ENCODE measurements at places on chromosomes 11 and 22.
A peak's percentile ranks its signal among the peaks of the same experiment; 100 is the strongest.

GRCh38 chr11:88250566-88251242 is 75.5 kb upstream of the RAB38 start:
- no peak for DNase-seq

- DNase-seq = no peak
Measured at GRCh38 chr11:48081151-48082010, 101.0 kb downstream of the PTPRJ start.

GRCh38 chr11:12433571-12434324 is 56.4 kb downstream of the PARVA start:
- no peak for DNase-seq

DNA sequence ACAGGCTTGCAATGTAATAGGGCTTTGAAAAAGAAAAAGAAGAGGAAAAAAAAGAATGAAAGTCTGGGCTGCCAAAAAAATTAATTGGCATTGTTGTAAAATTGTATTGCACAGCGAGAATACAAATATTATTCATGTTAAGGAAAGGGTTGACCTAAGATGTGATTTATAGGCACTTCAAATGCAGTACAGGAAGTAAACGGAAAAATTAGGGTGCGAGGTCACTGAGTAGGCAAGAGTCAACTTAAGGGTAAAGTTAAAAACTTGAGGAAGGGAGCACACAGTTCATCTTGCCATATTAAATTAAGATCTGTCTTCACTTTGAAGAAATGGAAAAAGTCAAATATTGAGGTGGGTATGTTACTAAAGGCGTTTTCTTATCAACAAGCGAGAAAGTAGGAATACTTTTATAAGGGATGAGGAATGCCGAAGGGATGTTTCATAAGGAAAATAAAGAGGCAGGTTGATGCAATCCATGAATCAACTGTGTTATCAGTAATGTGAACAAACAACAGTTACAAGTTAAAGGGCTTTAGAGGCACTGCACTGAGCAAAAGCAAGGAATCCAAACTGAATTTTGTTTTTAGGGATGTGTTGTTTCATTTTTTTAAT is 123.0 kb downstream of the WT1 start:
- no peak for DNase-seq

DNA sequence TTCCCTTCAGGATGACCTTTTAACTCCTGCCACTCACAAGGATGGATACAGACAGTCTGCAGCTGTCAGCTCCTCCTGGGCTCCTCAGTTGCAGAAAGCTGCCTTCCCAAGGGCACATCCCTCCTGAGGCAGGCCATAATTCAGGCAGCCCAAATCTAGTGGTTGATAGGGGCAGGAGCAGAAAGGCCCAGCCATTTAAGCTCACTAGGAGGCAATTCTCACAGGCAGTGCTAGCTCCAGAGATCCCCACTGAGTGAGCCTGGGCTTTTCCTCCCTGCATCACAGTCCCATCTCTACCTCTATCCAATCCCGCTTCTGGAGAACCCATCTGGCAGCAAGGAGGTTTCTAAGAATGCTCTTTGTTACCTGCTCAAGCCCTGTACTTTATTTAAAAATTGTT is 200.6 kb downstream of the ARHGAP42 start:
- no peak for DNase-seq

- DNase-seq = peak; percentile 21
Measured at GRCh38 chr22:32080904-32081303, 37.8 kb downstream of the SLC5A1 start.

DNA sequence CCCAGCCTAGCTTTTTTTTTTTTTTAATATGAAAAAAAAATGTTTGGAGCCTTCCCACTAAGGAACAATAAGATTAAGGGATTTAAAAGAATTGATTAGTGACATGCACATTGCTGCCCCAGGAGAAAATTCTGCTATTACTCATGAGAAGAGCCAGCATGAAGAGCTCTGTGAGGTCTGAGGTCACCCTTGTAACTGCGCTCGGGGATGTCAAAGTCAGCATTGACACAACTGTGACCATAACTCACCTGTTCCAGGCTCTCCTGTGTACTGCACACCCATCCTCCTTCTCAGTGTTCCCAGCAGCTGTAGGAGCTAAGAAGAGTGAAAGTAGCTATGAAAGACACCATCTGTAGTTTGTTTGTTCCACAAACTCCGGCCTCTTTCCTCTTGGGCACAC is 109.8 kb upstream of the FGF3 start:
- no peak for DNase-seq

- DNase-seq = peak; percentile 17
Measured at GRCh38 chr11:36149538-36150242, 139.5 kb downstream of the COMMD9 start.

- DNase-seq = peak; percentile 24
Measured at GRCh38 chr11:102666331-102666957, 39.1 kb downstream of the MMP27 start.

DNA sequence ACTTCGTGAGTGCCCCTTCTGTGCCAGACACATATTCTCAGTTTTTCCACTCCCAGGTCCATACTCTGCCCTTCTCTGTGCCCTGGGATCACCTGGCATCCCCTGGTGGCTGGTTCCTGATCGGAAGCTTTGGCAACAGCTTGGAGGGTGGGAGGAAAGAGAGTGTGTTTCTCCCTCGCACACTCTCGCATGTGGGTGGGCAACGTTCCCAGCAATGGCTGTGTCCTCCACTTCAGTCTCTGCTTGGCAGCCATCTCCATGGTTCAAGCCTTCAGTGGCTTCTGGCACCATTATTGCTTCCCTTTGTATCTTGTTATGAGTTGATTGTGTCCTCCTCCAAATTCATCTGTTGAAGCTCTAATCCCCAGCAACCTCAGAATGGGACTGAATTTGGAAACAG is 342.7 kb upstream of the SYN3 start:
- DNase-seq = no peak

GRCh38 chr11:128796270-128796669 is 70.8 kb downstream of the KCNJ1 start:
- DNase-seq = no peak

DNA sequence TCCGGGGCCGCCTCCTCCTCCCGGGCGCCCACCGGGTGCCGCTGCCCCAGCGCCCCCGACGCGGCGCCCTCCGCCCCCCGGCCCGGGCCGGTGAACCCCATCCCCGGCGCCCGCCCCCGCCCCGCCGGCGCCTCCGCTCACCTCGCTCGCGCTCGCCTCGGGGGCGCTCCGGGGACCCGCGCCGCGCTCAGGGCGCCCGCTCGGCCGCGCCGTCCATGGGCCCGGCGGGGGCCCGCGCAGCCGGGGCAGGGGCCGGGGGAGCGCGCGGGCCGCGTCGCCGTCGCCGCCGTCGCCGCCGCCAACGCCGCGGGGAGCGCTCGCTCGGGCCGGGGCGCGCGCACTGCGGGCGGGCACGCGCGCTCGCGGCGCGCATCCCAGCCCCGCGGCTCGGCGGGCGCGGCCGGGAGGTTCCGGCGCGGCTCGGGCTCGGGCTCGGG is 293 bp downstream of the DUSP8 start:
- no peak for DNase-seq

- no peak for DNase-seq
Measured at GRCh38 chr22:40022536-40023240, 27.9 kb downstream of the FAM83F start.

- no peak for DNase-seq
Measured at GRCh38 chr11:78424334-78425270, 7.0 kb upstream of the GAB2 start.

DNA sequence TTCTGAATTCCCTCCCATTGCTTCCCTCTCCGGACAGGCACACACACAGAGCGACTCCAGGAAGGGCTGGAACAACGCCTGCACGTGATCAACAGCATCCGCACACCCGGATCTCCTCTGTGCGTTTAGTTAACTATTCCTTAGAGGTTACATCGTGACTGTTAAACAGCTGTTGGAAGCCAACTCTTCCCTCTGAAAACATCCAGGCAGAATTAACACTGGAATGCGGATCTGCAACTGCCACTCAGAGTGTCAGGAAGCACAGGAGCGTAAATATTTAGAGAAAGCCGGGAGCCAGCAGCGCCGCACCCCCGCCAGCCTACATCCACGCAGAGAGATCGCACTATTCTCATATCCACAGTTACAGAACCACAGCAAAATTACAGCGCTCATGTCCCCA is 46.2 kb downstream of the SHANK2 start:
- no peak for DNase-seq

GRCh38 chr22:48968201-48968959 is 859.3 kb downstream of the BRD1 start:
- DNase-seq = peak; percentile 39

DNA sequence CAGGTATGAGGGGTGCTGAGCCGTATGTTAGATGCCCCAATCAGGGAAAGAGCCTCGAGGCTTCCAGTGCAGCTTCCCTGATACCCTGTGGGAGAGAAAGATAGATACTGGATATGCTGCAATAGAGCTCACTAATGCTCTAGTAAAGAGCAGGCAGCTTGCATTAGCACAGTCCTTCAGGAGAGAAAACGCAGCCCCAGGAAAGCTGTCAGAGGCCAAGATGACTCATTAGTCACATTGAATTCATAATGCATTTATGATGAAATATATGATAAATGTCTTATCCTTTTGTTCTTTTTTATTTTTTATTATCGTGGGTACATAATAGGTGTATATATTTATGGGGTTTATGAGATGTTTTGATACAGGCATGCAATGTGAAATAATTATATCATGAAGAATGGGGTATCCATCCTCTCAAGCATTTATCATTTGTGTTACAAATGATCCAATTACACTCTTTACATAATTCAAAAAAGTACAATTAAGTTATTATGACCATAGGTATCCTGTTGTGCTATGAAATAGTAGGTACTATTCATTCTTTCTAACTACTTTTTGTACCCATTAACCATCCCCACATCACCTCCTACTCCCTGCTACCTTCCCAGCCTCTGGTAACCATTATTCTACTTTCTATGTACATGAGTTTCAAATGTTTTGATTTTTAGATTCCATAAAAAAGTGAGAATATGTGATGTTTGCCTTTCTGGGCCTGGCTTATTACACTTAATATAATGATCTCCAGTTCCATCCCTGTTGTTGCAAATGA is 94.5 kb upstream of the TOP3B start:
- no peak for DNase-seq

DNA sequence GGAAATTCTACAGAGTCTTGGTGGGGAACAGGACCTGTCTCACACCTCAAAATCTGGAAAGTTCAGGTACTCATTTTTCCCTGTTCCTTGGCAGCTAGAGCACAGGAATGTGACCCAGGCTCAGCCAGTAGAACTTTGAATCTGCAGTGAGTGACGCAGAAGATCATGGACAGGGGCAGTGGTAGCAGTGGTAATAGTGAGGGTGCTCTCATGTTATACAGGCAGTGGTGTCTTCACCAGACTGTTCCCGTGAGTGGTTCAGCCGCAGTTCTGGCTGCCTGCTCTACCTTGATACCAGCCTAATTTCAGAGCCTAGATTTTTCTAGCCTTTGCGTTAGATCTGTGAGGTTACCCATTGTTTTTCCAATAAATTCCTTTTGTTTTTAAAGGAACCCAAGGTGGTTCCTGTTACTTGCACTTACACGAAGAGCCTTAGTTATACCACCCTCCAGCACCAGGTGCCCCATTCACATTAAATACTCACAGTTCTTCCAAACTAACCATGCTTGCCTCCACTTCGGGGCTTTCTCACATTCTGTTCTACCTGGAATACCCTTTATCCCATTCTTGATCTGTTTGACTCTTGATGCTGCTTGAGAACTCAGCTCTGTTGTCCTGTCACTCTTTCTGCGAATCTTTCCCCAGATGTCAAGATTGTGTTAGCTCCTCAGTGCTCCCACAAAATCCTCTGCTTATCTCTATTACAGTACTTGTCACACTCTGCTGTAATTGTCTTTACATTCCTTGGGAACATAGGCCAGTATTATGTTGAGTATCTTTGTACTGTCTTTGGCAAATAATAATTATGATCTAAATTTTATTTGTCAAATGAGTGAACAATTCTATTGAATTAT is 47.8 kb downstream of the SWAP70 start:
- DNase-seq = no peak

- DNase-seq = no peak
Measured at GRCh38 chr11:44634401-44635281, 69.2 kb downstream of the CD82 start.

- no peak for DNase-seq
Measured at GRCh38 chr11:121886996-121887395, 229.0 kb downstream of the BLID start.

DNA sequence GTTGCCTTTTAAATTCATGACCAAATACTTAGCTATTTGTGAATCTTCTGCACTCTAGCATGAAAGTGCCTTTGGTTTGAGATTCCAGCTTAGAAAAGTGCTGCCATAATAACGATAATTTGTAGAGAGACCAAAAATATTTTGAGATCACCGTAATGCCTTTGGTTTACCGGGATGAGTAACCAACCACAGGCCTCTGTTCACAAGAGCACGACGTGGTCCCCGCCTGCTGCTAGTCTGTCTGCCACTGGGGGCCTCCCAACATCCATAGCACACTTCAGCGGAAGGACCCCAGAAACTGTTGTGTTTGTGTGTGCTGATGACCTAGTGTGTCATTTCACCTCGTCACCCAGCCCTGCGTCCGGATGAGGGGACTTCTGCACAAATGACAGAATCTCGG is 67.0 kb upstream of the RASSF10 start:
- no peak for DNase-seq

GRCh38 chr11:122082205-122082604 is 33.8 kb downstream of the BLID start:
- no peak for DNase-seq

DNA sequence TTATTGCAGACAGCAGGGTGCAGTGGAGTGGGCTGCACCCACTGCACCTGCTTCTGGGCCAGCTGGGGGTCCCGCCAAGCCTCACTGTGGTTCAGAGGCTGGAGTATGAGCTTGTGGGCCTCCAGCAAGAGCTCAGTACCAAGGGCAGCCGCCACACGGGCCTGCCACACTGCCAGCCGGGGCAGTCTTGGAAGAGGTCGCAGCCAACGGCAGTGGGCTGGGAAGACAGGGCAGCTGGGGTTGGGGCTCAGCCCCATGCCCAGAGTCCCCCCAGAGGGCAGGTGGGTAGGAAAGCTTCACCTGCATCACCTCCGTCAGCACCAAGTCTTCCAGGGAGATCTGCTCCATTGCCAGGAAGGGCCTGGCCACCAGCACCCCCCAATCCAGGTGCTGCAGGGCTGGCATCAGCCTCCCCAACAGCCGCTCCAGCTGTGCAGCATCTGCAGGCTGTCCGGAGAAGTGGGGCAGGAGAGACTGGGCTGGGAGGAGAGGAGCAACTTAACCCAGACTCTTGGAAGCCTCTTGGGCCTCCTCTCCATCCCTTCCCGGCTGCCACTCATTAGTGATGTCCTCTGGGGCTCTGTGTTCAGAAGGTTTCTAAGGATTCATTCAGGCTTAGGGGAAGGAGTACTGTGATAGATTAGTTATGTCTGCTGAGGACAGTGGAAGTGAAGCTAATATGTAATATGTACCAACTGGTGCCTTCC is 1.1 kb upstream of the GSTT4 start:
- no peak for DNase-seq

GRCh38 chr11:3132271-3132781 is 32.8 kb downstream of the OSBPL5 start:
- no peak for DNase-seq

GRCh38 chr11:100735949-100736675 is 49.0 kb downstream of the ARHGAP42 start:
- DNase-seq = no peak

DNA sequence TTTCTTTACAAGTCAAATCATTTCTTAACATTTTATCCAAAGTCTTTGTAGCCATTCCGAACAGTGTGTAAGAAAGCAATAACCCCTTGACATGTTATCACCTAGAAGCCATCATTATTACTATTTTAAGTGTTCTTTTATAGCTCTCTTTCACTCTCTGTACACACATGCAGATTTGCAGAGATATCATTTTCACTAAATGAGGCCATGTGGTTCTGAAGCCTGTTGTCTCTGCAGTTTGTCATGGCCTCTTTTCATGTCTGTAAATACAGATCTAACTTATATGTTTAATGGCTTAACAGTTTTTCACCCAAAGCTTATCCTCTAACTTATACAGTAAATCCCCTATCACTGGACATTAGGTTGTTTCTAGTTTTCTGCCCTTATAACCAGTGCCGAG is 166.8 kb downstream of the MYO18B start:
- no peak for DNase-seq

All from NCI-H748 treated with DMSO at 0.1 percent for 48 hours (cell line).